ENCODE measurements at places on chromosomes 1 and 21.

- no peak for DNase-seq
Measured at GRCh38 chr1:66760506-66760905, 8.2 kb downstream of the DYNLT5 start.

GRCh38 chr1:223639331-223639749, 26.2 kb downstream of the CAPN8 start:
- DNase-seq: no peak

DNA sequence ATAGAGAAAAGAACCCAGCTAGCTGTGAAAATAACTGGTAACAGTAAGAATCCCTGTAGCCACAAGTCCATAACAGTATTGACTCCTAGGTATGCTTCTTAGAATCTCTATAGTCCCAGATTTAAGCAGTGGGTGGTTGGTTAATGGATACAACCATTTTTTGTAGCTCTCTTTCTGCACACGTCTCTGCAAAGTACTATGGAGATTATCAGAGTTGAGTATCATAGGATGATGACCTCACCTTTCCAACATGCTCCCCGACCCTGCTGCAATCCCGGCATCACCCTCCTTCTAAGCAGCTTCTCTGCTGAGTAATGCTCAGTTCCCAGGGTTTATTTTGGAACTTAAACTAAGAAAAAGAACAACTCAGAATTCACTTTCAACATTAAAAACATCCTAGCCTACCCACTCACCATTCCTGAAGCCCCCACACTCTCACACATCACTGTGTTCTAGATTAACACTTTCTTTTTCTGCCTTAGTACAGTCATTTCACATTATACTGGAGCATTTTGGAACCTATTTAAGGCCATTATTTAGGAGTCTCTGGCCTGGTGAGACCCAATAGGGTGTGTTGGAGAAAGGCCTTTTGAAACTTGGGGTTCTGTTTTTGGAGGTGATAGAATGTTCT, 2.7 kb downstream of the MLLT11 start:
- DNase-seq: no peak

- no peak for DNase-seq
Measured at GRCh38 chr1:57165546-57165945, 199.7 kb upstream of the C8B start.

DNA sequence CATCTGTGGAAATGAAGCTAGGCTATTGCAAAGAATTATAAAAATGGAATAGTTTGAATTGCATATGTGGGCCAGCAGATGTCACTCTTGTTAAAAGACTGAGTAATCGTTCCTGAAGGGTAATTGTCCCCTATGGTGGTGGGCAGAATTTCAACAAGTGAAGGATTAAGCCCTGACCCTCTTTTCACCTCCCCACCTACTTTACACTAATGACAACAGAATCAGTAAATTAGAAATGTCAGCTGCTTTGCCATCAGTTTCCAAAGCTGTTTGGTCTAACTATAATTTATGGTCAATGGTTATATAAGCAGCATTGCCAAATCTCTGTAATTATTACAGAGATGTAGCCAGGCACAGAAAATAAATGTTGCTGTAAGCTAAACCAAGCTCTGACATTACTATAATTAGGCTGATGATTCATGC, 898.6 kb downstream of the AMY1C start:
- DNase-seq: no peak

DNA sequence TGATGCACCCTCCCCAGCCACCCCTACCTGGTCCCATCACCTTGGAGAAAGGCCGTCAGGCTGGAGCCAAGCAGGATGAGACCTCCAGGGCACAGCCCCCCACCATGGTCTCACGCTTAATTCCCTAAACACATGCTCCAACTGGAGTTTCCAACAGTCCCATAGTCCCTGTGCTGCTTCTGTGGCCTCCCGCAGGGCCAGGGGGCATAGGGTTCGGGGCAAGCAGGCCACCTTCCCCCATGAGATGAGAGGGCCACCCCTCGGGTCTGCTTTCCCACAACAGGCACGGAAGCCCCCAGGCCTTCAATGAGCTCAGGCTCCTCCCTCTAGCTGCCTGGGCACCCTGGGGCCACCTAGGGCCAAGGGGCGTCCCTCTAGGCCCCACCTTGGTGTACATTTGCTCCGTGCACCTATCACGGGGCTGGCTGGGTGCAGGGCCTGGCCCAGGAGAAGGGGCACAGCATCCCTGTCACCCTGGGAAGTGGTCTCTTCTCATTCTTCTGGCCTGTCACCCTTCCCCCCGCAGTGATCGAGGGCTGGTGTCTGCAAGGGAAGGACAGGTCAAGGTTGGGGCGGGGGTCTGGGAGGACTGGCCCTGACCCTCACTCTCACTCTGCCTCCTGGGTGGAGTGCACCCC, 42.4 kb downstream of the TRIM11 start:
- no peak for DNase-seq

- no peak for DNase-seq
Measured at GRCh38 chr1:10744654-10745238, 51.7 kb downstream of the CASZ1 start.

- DNase-seq: no peak
Measured at GRCh38 chr1:11429226-11429625, 49.7 kb upstream of the DISP3 start.

DNA sequence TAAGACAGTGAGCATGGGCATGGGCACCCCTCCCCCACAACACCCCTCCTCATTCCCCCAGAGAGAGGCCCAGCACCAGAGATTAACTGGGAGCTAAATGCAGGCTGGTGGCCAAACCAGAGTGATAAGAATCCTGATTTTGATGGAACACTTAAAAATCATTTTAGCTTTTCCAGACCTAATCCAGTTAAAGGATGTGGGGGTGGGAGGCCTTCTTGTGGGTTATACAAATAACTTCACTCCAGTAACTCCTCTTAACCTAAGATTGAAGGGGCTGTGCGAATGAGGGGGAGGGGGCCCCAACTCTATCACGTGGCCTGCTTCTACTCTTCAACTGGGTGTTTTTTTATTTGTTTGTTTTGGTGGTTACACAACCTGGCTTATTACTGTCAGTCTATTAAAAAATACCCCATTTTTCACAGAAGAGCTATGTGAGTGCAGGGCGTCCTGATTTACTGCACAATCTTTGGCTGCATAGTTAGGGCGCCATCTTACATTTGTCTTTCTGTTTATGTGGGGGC, 398.1 kb upstream of the LYPLAL1 start:
- DNase-seq: no peak

DNA sequence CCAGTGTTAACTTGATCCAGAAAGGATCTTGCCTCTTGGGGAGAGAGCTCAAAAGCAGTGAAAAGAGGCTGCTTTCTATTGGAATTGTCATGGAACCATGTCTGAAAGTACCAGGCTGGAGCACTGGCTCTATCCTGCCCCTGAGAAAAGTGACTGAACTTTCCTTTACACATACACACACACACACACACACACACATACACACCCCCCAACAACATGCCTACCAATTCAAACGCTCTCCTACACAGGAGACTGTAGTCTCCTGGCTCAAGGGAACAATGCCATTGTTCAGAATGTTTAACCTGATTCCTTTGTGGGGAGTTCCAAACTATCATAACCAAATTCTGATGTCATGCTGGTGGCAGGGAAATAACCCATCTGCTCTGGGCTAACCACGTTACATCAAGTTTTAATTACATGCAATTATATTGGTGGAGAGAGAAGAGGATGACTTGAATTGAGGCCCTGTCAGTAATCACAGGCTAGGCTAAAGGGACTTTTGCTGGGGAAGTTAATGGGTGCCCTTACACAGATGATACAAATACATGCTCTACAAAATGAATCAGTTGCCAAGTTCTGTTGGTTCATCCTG, 52.3 kb upstream of the DUSP10 start:
- no peak for DNase-seq

GRCh38 chr1:31523012-31523411, 53.3 kb upstream of the TINAGL1 start:
- DNase-seq: no peak

GRCh38 chr21:45262041-45262581, 25.6 kb downstream of the POFUT2 start:
- DNase-seq: no peak

GRCh38 chr1:20367116-20367585, 76.5 kb downstream of the VWA5B1 start:
- no peak for DNase-seq

- no peak for DNase-seq
Measured at GRCh38 chr1:236156512-236157208, 14.3 kb downstream of the GPR137B start.

GRCh38 chr1:73782901-73783300, 415.1 kb downstream of the LRRIQ3 start:
- no peak for DNase-seq

DNA sequence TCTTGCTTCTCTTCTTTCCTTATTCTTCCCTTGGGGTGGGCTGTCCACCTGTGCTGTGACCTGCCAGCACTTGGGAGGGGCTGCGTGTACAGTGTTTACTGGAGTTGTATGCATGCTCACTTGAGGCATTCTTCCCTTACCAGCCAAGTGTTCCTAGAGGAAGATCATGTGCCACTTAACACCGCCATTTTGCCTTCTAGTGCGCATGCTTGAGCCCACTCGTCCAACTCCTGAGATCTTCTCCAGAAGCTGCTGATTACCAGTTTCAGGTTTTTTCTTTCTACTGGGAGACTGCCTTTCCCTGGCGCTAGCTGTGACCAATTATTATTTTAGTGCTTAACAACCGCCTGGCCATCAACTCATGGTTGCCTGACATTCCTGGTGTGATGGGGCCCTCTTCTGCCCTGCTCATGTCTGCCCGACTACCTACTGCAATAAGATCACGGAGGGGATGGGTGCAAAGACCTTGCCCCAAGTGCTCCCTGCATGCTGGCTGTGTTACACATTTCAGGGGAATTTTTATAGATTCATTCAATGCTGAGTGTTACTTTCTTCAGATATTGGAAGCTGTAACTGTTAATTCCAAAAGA, 74.2 kb upstream of the B3GALT5 start:
- DNase-seq: no peak

- no peak for DNase-seq
Measured at GRCh38 chr21:15224346-15225086, 159.7 kb upstream of the NRIP1 start.

DNA sequence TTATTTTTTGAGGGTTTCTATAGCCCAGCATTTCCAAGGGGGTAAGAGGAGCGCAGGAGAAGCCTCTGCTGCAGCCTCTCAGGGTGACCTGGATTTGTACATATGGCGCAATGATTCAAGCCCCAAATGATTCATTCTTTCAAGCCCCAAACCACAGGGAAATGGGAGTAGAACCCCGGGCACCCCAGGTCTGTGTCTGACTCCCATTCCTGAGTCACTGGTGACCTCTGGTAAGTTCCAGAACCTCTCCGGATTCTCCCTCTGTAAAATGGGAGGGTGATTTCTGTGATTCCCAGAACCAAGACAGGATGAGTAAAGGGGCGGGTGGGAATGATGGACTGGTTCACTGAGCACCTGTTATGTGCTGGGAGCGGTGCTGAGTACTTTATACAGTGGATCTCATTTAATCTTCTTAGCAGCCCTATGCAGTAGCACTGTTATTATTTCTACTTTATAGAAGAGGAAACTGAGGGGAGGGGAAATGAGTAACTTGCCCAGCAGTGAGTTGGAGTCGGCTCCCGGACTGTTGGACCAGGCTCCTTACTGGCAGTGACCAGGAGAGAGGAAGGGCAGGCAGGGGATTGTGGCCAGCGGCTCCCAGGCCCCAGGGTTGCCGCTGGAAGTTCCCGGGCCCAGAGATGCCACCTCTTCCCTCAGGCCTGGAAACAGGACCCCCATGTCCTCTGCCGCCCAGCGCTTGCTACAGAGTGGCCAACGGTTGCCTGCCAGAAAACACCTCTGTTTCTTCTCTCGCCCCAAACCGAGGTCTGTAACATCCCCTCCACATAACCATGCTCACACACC, 20.3 kb upstream of the SLC26A9 start:
- no peak for DNase-seq

- no peak for DNase-seq
Measured at GRCh38 chr1:24507405-24507804, 4.8 kb downstream of the RCAN3 start.

DNA sequence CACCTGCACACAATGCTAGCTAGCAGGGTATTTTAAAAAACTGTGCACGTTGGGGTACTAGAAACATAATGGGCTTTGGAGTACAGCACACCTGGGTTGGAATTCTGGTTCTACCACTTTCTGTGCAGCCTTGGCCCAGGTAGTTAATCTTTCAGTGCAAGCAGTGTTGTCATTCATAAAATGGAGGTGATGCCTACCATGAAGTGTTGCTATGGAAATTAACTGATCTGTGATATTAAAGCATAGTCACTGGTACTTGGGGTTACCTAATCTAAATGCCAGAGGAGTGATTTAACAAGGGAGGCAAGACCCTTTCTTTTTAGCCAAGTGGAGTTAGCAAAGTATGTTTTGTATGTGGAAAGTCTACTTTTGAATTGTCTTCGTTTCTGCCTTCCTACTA, 18.0 kb downstream of the ATP1B1 start:
- DNase-seq: no peak

DNA sequence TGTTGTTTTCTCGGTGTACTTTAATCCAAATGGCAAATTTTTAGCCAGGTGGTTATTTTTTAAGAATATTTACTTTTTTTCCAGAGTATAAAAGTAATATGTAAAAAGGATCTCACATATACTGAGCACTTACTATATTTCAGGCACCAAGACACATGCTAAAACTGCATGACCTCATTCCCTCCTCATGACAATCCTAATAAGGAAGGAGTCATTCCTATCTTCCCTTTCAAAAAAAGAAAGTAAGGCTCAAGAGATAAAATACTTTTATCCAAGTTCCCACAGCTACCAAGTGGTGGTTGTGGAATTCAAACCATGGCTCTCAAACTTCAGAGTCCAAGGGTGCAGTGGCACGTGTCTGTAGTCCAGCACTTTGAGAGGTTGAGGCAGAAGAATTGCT, 19.4 kb downstream of the ATP2B4 start:
- no peak for DNase-seq

DNA sequence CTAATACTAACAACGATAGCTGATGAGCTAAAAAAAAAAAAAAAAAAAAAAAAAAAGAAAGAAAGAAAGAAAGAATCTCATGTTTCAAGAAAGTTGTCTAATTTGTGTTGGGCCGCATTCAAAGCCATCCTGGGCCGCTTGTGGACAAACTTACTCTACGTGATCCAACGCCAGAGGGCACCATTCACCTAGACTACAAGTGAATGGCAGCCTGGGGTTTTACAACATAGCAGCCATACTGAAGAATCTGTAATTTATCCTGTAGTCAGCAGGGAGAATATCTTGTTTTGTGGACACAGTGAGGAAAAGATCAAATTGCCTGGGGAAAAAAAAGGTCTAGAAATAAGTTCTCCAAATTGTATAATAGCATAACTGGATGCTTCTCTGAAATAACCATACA, 47.0 kb downstream of the CYP2J2 start:
- no peak for DNase-seq

GRCh38 chr21:38987633-38988508, 182.1 kb downstream of the ETS2 start:
- no peak for DNase-seq

GRCh38 chr1:211013346-211014240, 120.4 kb downstream of the KCNH1 start:
- DNase-seq: no peak

- no peak for DNase-seq
Measured at GRCh38 chr1:93441589-93441988, 6.3 kb upstream of the FNBP1L start.

GRCh38 chr1:151729966-151730291, 8.6 kb downstream of the RIIAD1 start:
- DNase-seq: no peak

All from activated T-helper 1 cell treated with anti-CD3 and anti-CD28 coated beads, Interleukin-2, amount 50 U/mL, for 16 hours (primary cell).